ENCODE measurements at places on chromosomes 5 and 9.

GRCh38 chr5:33371660-33372059, 69.1 kb upstream of the TARS1 start:
- no peak for DNase-seq

GRCh38 chr5:159448-160172, 31.7 kb upstream of the LRRC14B start:
- DNase-seq: peak; percentile 24

- no peak for DNase-seq
These were observed 693.3 kb downstream of the DTWD2 start for GRCh38 chr5:118295045-118295444.

DNA sequence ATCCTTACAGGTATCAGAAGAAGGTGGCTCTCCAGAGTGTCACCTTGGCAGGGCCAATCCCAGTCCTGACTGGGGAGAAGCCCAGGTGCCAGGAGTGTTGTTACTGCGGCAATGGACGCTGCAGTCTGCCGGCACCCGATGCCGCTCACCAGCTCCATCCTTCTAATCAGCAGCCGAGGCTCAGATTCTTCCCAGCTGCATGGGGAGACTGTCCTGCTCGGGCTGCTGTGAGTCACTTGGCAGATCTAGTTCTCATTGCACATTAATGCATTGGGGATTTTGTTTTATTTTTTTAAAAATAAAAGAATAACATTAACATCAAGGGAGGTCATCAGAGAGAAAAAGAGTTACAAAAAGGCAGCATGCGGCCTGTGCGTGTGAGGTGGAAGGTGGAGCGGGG, 115.8 kb downstream of the MTX3 start:
- no peak for DNase-seq

GRCh38 chr5:51034222-51034901, 348.9 kb upstream of the ISL1 start:
- no peak for DNase-seq

- DNase-seq: no peak
These were observed 371.5 kb upstream of the KLF4 start for GRCh38 chr9:107861075-107861474.

DNA sequence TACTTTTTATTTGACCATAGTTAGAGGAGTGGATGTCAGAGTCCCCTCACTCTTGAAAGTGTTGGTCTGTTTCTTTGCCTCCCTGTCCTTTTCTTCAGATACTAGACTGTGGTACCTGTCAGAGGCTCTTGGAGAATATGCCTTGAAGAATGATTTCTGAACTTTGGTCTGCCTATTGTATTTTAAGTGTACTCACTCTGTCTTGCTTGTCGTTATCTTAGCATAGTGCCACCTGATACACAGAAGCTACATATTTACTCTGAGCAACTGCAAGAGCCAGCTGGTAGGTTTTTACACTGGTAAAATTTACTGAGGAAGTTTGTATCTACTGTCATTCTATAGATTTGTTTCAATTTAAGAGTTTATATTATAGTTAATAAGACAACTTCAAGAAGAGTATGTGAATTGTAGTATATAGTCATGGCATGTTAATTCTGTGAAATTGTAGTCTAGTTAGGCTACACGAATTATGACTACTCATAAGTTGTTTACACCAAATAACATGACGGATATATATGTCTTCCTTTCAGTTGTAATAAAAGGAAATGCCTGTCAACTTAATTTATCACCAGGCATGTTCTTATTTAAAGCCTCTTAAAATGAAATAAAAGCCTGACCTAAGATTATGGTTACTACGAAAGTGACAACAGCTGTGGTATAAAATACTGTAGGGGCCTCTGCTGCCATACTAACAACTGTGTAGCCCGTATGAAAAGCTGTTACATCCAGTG, 201.7 kb downstream of the KDM4C start:
- no peak for DNase-seq

GRCh38 chr9:3777137-3777536, 251.3 kb upstream of the RFX3 start:
- DNase-seq: no peak

GRCh38 chr9:90838581-90839154, 37.0 kb downstream of the SYK start:
- DNase-seq: no peak

GRCh38 chr9:87535817-87536539, 38.3 kb downstream of the DAPK1 start:
- no peak for DNase-seq

- no peak for DNase-seq
These were observed 200.4 kb downstream of the MAST4 start for GRCh38 chr5:66796305-66797292.

DNA sequence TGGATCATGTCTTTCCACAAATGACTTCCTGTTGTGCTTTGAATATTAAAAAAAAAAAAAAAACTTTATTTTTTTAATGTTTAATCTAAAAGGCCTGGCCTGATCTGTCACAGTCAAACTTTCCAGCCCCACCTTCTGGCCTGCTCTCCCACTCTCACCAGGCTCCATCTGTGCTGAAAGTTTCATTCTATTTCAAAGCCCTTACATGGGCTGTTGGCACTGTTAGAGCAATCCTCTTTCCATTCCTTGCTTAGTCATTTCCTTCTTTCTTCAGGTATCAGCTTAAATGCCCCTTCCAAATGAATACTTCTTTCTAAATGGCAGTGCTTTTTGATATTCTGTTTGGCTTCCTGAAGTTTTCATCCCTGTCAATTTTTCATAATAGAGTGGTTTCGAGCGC, 1104.8 kb upstream of the C9orf72 start:
- DNase-seq: no peak

GRCh38 chr9:114930056-114930812, at the start of gene TNFSF8:
TNFSF8 (minus strand) TSS chr9:114930591; CDS start chr9:114930303, 288 bp downstream.
- DNase-seq: no peak

DNA sequence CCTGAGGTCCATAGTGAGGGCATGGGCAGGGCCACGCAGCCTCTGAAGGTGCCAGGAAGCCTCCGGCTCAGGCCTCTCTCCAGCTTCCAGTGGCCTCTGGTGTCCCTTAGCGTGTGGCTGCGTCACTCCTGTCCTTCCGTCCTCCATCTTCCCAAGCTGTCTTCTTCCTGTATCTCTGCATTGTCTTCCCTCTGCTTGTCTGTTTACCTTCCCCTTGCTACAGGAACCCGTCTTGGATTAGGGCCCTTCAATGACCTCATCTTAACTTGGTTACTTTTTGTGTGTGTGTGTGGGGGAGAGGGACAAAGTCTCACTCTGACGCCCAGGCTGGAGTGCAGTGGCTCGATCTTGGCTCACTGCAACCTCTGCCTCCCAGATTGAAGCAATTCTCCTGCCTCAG, 14.4 kb downstream of the ASS1 start:
- DNase-seq: no peak

GRCh38 chr5:133389066-133389590, 223.2 kb downstream of the FSTL4 start:
- no peak for DNase-seq

DNA sequence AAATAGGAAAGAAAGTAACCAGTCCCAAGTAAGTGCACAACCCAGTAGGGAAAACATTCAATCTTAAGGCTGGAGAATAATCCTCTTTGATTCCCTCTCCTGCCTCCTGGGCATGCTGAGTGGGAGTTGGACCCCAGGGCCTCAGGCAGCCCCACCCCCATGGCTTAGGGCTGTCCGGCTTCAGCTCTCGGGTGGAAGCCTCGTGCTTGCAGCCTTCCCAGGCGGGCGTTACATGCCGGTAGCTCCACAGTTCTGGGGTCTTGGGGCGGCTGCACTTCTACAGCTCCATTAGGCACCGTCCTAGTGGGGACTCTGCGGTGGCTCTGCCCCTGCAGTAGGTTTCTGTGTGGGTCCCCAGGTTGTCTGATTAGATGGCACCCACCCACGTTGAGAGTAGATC, 10.1 kb downstream of the GLIPR2 start:
- no peak for DNase-seq

- DNase-seq: no peak
These were observed 17.7 kb downstream of the SLC25A48 start for GRCh38 chr5:135851915-135852845.

DNA sequence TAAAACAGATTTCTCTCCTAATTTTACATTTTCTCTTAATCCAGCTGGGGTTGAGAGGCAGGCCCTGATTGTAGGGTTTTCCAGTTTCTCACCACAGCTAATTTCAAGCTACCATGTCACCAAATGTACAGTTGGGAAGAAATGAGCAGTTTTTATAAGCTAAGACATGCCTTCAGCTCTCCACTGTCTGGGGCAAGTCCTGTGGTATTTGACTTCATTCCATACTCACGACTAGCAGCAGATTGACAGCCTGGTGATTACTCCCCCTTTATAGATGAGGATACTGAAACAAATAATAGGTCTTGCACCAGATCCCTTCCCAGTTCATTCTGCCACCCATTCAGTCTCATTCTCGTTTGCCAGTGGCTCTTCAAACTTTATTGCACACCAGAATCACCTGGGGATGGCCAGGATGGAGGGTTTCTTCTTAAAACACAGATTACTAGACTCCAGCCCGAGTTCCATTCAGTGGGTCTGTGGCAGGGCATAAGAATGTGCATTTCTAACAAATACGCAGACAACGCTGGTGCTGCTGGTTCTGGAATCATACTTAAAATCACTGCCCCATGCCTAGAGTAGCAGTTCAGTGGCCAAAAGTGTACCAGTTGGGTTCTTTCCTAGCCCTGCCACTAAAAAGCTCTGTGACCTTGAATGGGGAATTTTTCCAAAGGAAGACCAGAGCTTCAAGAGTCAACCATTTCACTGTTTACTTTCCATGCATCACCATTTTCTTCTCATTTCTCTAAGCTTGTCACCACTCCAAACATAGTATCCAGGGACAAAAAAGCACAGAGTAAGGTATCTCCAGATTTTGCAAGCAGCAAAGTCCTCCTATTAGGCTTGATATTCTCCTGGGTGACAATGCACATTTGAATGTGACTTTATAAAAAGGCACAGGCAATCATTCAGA, 64.3 kb downstream of the CSNK1A1 start:
- no peak for DNase-seq

- DNase-seq: no peak
These were observed 402 bp downstream of the BRD8 start for GRCh38 chr5:138177941-138178515.

GRCh38 chr9:107336718-107337360, 53.8 kb downstream of the RAD23B start:
- no peak for DNase-seq

GRCh38 chr9:114472765-114473446, 32.4 kb downstream of the WHRN start:
- no peak for DNase-seq

- DNase-seq: no peak
These were observed 128.8 kb downstream of the ROR2 start for GRCh38 chr9:91820949-91821880.

DNA sequence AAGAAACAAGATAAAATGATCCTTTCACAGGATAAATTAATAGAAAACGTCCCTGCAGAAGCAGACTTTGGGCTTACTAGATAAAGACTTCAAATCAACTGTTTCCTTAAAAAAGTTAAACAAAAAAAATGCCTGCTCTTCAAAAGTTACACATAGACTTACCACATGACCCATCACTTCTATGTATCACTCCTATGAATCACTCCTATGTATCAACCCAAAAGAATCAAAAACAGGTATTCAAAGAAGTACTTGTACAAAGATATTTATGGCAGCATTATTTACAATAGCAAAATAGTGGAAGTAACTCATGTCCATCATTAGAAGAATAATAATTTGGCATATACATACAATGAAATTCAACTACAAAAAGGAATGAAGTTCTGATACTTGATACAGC, 56.3 kb upstream of the PRDM9 start:
- no peak for DNase-seq

- DNase-seq: no peak
These were observed 31.6 kb downstream of the B4GALT1 start for GRCh38 chr9:33135470-33135958.

- no peak for DNase-seq
These were observed 430.1 kb upstream of the WWC1 start for GRCh38 chr5:167861129-167861927.

DNA sequence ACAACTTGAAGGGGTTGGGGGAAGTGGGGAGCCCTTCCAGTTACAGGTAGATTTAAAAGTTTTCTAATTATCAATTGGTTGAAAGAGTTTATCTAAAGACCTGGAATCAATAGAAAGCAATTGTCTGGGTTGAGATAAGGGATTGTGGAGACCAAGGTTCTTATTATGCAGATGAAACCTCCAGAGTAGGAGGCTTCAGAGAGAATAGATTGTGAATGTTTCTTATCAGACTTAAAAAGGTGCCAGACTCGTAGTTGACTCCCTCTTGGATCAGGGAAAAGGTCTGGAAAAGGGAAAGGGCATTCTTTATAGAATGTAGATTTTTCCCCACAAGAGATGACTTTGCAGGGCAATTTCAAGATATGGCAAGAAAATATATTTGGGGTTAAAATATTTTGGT, 100.8 kb downstream of the GADD45G start:
- DNase-seq: no peak

- no peak for DNase-seq
These were observed 20.3 kb downstream of the DBH start for GRCh38 chr9:133656211-133657119.

DNA sequence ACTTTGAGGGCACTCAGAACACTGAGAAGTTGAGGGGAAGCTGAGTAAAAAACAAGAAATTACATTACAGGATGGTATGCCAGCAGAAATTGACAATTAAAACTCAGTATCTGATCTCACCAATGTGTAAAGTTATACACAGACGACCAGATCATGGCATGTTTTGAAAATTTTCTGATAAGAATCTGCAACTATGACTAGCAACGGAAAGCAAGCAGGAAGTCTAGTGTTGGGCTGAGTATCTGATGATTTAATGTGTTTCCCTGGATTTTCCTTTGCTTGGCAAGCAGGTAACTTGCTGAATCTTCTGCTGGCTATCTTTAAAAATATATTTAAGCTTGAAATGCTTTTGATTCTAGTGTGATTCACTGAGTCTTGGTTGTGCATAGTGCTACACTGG, 5.2 kb upstream of the GCNT4 start:
- DNase-seq: no peak

DNA sequence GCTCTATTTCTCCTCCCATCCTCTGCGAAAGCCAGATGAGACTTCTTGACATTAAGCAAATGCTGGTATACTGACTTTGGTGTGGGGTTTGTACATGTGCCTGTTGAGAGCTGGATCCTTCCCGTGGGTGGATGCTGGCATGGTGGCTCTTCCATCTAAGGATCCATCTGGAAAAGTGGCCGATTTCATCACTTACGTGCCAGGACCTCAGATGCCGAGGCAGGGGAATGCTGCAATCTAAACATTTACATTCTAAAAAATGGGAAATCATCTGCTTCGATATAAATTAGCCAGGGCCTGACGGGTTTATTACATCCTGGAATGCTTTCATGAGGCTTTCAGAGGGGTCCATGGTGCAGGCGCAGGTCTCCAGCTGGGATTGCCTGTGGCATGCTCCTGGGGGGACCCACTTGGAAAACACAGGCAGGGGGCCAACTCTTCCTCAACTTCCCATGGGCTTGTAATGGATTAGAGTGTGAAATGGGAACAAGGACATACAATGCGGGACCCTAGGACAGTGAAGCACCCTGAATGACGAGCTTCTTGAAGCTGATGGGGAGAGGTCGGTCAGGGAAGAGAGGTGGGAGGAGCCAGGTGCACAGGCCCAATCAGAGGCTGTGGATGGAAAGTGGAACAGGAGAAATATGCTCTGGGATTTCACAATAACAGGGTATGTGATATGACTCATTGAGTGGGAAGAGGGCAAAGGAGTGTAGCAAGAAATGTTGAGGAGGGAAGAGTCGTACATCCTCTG, 105.5 kb upstream of the PITX1 start:
- DNase-seq: peak; percentile 66

- DNase-seq: no peak
These were observed 156.0 kb downstream of the DCP2 start for GRCh38 chr5:113132564-113132963.
